NT2/D1 (cell line): ENCODE measurements at places on chromosomes 2 and 18.

DNA sequence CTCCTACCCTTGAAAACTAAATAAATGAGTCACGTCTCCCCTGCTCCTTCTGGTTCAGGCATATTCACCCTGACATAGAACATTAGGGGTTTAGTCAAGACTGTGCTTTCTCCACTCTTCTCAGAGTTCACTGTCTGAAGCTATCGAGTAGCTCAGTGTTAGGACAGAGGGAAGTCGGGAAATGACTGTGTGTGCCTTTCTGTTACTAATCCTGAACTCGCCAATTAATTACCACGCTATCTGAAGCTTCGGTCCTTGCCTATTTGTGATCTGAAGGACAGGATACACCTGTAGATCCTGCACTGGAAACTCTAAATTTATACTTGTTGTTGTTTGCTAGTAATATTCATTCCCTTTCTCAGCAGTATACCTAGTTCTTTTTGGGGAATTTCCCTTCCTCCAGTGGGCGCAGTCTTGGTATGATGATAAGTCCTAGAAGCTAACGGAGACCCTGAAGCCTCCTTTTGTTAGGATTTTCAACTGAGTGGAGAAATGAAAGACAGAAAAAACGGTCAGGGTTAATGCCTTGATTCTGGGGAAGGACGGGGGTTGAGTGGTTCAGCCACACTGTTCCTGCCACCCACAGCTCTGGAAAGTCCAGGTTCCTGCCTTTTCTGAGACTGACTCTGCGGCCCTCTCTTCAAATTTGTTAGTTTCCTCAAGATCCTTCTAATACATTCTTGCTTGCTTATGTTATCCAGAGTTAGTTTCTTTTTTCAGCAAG, 218.0 kb downstream of the DLGAP1 start:
- DNase-seq: no peak

DNA sequence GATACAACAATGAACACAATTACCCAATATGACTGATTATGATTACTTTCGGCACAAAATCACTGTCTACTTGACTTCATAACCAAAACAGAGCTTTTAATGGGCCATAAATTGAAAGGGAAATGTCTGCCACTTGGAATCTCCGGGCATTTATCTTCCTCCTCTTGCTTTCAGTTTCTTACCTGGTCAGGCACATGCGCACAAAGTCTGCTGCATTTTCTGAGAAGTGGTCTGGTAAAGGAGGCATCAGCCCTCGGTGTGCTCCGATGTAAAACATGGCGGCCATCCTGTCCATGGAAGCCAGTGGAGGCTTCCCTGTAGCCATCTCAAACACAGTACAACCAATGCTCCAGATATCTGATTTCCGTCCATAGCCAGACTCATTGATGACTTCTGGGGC, 62.0 kb downstream of the CCNT2 start:
- no peak for DNase-seq

DNA sequence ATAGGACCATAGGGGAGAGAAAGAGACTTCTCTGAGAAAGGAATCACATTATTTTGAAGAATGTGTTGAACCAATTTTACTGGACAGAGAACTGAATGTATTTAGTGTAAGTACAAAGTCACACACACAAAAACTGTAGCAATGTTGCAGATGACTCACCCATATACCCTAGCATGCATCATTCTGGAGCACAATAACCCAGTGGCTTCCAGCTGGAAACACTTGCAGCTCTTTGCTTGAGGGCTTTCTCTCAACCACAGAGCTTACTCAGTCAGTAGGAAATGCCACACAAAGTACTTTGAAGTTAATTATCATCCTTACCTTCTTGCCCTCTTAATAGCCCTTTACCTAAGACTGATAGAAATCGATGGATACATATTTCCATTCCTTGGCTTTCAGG, 760.0 kb upstream of the FSHR start:
- DNase-seq: peak; percentile 20

GRCh38 chr18:50709193-50709592, 110.6 kb downstream of the MRO start:
- no peak for DNase-seq

- DNase-seq: no peak
These were observed 47.9 kb downstream of the MEMO1 start for GRCh38 chr2:31962757-31963361.

GRCh38 chr2:158217593-158217992, 115.9 kb downstream of the UPP2 start:
- DNase-seq: no peak

DNA sequence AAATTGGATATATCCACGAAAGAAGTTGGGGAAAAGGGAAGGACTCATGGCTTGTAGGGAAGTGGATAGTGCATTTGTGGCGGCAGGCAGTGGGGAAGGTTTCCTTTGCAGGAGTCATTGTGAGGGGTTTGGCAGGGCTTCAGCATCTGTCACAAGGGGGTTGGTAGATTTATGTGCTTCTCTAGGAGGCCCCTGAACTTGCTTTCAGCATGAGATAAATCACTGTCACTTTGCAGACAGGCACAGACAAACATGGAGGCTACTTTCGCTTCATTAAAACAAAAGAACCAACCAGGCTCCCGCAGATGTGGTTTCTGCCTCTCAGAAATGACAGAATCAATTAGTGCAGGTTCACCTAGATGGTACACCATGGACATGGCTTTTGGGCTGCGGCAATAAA, 340.7 kb downstream of the TGIF1 start:
- DNase-seq: no peak

GRCh38 chr2:232748038-232748437, 28.3 kb downstream of the KCNJ13 start:
- DNase-seq: no peak

GRCh38 chr2:187434342-187434785, 13.7 kb downstream of the CALCRL start:
- DNase-seq: no peak

DNA sequence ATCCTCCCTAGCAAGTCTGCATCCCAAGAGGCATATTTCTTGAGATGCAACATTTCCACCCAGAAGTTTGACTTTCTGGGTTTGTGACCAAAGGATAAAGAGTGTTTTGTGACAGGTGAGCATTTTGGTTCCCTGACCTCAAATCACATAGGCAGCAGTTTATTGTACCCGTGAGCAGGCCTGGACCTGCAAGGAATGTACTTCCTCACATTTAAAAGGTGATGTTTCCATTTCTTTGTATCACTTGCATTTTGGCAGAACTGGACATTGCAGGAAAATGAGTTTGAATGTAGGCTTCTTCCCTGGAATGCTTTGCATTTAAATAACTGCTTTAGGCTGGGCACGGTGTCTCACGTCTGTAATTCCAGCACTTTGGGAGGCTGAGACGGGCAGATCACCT, 160.7 kb downstream of the ALPK2 start:
- DNase-seq: no peak

DNA sequence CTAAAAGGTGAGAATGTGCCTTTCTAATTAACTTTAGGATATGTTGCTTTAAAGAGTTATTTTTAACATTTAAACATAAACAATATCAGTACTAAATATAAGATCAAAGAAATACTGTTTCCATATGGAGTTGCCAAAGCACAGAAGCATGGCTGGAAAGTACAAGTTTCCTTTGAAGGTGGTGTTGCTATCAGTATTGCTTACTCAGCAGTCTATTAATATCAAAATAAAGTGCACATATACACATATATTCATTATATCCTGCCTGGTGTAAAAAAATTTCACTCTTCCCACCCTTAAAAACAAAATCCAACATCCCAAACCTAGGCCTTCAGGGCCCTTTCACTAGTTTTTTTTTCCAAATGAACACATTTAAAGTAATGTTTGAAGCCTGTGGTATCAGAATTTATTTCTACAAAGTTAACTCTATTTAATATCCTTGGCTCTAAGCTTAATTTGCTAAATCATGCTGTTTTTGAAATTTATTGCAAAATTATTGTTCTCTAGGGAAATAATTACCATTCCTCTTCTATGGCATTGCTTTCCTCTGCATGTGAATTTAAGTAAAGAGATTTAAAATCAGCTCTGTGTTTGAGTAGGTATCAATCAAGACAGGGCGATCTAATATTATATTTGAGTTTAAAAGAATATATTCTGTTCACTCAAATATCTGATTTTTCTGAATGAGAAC, 192.7 kb upstream of the MEIS1 start:
- no peak for DNase-seq

GRCh38 chr2:166957686-166958085, 69.4 kb downstream of the XIRP2 start:
- DNase-seq: no peak

DNA sequence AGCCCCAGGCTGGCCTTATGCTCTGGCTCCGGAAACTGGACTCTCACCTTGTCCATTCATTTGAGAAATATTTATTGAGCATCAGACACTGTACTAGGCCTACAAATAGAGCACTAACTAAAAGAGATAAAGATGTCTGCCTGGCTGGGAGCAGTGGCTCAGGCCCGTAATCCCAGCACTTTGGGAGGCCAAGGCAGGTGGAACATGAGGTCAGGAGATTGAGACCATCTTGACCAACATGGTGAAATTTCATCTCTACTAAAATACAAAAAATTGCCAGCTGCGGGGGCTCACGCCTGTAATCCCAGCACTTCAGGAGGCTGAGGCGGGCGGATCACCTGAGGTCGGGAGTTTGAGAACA, 7.6 kb upstream of the MRPL33 start:
- no peak for DNase-seq

GRCh38 chr2:174929786-174930185, 75.4 kb downstream of the CHN1 start:
- no peak for DNase-seq

DNA sequence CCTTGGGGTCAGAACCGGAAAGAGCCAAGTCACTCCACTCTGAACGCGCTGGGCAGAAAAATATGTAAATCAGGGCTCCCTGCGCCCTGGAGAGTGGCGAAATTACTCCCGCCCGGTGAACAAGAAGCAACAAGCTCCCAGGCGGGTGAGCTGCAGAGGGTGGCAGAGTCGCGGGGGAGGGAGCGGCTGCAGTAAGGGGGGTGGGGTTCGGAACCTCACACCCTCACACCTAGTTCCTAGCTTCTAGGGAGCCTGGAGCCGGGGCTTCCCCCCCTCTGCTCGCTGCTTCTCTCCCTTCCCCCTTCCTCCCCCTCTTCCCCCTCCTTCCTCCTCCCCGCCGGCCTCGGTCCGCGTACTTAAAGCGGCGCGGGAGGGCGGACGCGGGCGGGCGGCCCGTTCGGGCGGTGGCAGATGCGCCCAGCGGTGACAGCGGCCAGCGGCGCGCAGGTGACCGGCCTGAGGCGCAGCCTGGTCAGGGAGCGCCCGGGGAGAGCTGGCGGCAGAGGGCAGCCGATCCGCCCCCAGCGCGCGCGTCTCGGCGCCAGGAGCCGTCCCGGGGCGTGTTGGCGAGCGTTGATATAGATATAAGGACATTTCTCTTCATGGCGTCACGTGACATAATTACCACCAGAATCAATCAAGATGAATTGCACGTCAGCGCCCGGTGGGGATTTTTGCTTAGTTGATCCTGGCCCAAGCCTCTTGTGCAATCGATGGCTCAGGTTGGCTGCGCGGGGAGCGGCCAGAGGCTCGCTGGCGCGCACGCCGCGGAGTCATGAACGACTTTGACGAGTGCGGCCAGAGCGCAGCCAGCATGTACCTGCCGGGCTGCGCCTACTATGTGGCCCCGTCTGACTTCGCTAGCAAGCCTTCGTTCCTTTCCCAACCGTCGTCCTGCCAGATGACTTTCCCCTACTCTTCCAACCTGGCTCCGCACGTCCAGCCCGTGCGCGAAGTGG, at the start of gene HOXD11:
TSS of gene HOXD11 (plus strand) at position 700 of the 959 bp plus-strand sequence. CDS start at position 776, 76 bp downstream.
- no peak for DNase-seq

- DNase-seq: no peak
These were observed 8.6 kb upstream of the MTCL1 start for GRCh38 chr18:8696749-8697211.

DNA sequence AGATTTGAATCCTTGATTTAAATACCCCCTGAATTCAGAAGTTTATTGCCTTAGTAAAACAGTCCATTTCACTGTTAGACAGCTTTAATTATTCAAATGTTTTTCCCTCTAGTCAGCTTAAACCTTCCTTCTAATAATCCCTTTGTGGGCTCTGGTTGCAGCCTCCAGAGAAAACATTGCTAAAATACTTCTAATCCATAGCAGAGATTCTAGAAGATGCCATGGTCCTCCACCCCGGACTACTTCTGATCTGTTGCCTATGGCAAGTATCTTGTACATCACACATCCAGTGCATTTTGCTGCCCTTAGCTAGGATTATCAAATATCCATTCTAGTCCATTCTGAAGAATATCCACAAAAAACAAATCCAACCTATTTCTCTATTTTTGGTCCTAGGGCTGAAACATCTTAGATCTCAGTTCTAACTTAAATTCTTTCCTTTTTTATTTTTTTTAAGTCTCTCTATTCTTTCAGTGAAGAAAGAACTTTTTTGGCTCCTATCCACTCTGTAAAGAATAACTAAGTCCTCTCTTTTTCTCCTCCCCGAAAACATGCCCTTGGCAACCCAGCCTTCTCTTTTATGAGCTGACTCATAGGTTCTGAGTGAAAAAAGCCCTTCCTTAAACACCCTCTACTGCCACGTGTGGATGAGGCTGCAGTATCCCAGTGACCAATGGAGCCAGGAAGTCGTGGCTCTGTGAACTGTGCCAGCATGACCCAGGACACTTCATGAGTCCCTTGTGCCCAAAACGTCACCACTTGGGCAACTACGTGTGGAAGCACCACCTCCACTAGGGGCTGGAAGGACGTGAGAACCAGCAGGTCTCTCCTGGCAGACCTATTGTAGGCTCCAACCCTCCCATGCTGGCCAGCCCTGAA, 349.8 kb downstream of the TNS1 start:
- DNase-seq: no peak

DNA sequence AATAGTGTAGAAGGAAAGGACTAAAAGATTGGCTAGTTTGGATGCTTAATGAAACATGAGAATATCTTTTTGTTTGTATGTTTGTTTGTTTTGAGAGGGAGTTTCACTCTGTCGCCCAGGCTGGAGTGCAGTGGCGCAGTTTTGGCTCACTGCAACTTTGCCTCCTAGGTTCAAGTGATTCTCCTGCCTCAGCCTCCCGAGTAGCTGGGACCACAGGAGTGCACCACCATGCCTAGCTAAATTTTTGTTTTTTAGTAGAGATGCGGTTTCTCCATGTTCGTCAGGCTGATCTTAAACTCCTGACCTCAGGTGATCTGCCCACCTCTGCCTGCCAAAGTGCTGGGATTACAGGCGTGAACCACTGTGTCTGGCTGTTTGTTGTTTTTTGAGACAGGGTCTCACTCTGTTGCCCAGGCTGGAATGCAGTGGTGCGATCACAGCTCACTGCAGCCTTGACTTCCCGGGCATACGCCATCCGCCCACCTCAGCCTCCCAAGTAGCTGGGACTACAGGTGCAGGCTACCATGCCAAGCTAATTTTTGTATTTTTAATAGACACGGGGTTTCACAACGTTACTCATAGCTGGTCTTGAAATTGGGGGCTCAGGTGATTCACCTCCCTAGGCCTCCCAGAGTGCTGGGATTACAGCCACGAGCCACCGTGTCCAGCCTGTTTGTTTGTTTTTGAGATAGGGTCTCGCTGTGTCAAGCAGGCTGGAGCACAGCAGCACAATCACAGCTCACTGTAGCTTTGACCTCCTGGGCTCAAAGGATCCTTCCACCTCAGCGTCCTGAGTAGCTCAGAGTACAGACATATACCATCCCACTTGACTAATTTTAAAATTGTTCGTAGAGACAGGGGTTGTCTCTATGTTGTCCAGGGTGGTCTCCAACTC, 209.2 kb downstream of the MYCN start:
- no peak for DNase-seq

- no peak for DNase-seq
These were observed 368.8 kb downstream of the NUP35 start for GRCh38 chr2:183493040-183493439.

- no peak for DNase-seq
These were observed 89.6 kb downstream of the UPP2 start for GRCh38 chr2:158191076-158191895.
